ENCODE measurements at places on chromosomes 3 and 15. TPM values are rescaled to one million over a fixed set of nuclear protein-coding genes. Genes with fewer than 3 reads are reported as not detected.

GRCh38 chr3:53730576-53730975 lies 115.6 kb downstream of the CHDH start:
- DNase-seq = no peak

GRCh38 chr3:76372497-76372896 lies 587.1 kb upstream of the ZNF717 start:
- no peak for DNase-seq

GRCh38 chr3:127135241-127136023 lies 57.5 kb upstream of the PRR23E start:
- DNase-seq = no peak

GRCh38 chr15:35602836-35603235 lies 56.9 kb upstream of the DPH6 start:
- no peak for DNase-seq

DNA sequence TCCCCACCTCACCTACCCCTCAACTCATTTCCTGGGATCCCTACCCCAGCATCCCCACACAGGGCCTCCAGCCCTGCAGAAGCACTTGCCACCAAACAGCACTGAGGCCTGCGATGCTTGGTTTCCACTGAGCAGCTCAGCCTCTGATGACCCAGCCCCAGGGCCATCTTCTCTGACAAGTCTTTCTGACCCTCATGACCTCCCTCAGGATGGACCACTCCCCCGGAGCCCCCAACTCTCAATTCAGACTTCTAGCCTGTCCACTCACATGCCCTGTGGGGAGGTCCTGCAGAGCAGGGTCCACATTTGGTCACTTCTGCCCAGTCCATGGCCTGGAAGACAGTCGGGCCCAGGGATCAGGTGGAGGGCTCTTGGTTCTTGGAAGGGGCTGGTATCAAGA lies 63.4 kb upstream of the SPATA12 start:
- no peak for DNase-seq

DNA sequence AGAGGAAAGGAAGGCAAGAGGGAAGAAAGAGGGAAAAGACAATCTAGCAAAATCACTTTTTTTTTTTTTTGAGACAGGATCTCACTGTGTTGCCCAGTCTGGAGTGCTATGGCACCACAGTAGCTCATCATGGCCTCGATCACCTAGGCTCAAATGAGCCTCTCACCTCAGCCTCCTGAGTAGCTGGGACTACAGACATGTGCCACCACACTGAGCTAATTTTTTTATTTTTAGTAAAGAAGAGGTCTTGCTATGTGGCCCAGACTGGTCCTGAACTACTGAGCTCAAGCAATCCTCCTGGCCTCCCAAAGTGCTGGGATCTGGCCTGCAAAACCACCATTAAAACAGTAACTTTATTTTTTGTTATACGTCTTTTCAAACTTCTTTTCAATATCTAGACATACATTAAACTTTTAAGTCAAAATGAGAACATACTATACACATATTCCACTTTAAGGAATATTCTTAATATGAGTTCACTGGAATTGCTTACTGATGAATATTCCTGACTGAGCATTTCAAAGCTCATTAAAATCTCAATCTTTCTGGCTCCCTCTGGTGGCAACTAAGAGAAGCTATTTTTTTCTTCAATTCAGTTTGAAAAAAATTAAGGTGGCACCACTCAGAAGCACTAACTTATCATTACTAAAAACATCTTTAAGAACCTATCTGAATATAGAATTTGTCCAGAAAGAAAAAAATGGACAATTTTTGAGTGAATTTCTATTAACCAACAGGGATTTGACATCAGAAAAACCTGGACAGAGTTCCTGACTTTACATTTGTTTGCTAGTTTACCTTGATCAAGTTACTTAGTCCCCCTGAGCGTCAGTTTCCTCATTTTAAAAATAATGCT lies 40.9 kb downstream of the UACA start:
- no peak for DNase-seq

GRCh38 chr3:192122832-192123594 lies 604.3 kb downstream of the FGF12 start:
- no peak for DNase-seq

DNA sequence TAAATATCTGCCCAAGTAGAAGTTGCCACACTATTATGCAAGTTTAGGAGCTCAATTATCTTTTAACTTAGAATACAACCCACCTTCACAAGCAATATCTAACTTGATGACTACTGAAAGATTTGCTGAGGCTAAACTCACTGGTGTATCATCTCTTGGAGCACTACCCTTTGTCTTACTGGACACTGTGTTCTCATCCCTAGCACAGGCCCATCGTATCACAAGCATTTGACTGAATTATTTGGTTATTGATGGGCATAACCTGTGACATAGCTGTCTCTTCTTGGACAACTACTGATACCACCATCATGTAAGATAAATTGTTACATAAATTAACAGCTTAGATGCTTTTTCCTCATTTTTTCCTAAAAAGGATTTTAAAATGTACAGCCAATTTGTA lies 216.2 kb upstream of the THBS1 start:
- DNase-seq = no peak

- DNase-seq = no peak
These were observed 34.5 kb upstream of the ST3GAL6 start for GRCh38 chr3:98728672-98729071.

- peak; percentile 90 for DNase-seq
These were observed 1.2 kb upstream of the GSK3B start for GRCh38 chr3:120095226-120095978.

DNA sequence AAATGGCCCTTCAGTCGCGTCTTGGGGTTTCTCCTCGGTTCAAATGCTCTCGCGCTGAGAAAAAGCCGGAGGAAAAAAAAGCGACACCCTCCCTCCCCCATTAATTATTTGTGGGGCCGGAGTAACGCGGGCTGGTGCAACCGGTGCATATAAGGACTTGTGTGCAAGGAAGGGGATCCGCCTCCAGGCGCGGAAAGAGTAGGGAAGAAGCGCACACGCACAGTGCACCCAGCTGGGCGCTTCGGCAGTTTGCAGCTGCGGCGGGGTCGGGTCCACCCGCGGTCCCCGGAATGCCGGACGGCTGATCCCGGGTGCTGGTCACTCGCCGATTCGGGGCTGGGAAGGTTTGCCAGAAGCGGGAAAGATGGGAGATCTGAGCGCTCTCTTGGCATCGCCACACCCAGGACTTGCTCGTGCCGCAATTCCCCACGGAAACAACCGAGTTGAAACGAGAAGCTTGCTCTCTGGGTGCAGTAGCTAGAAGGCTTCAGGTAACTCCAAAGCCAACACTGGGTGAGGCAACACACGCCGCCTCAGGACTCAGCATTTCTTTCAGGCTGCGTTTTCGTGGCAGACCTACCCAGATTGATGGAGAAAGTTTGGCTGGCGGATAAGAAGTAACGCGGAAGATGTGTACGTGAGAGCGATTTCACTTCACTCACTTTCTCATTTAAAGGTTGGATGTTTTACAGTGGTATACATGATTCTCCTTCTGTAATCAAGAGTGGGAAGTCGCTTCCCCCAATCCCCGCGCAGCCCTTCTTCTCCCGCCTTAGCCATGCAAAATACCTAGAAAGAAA lies 720 bp upstream of the TNIK start:
- peak; percentile 49 for DNase-seq

- no peak for DNase-seq
These were observed 4.9 kb downstream of the CCDC33 start for GRCh38 chr15:74240897-74241614.

DNA sequence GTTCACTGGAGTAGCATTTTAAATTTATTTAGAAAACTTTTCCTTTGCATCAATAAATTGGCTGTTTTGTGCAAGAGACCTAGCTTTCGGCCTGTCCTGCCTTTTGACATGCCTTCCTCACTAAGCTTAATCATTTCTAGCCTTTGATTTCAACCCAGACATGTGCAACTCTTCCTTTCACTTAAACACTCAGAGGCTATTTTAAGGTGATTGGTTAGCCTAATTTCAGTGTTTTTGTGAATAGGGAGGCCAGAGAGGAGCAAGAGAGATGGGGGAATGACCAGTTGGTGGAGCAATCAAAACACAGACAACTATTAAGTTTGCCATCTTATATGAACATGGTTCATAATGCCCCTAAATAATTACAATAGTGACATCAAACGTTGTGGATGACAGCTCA lies 333.4 kb downstream of the SLC9A9 start:
- DNase-seq = no peak

DNA sequence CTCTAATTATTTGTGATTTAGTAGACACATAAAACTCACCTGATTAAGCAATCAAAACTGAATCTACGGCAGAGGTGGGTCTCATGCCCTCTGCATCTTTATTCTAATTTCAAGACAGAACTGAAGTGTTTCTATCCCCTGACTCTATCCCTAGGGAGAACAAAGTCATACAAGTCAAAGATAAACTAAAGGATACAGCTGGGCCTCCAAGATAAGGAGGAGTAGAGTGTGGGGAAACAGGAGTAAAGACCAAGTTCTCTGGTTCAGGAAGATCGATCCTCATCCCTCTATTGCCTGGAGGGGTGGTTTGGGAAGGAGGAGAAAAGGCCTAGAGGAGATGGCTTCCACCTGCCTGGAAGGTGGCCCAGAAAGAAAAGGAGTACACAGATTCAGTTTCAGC lies 58.7 kb upstream of the BBX start:
- DNase-seq = no peak

DNA sequence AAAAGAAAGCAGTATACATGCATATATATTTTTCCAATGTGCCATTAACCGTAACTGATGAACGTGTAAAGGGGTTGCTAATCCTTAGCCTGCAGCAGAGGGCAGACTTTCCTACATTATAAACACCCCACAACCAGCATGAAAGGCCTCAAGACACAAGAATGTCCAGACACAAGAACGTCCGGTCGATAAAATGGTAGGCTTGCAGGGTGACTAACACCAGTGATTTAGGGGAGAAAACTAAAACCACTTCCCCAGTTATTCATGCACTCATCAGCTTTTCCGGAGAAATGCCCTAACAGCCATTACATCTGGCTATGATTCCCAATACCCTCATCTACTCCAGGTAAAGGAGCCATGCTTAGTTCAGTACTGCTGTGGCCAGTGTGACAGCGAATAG lies 57.4 kb downstream of the LRTM1 start:
- no peak for DNase-seq

- DNase-seq = no peak
These were observed 433.8 kb upstream of the CBLB start for GRCh38 chr3:106302451-106303221.

DNA sequence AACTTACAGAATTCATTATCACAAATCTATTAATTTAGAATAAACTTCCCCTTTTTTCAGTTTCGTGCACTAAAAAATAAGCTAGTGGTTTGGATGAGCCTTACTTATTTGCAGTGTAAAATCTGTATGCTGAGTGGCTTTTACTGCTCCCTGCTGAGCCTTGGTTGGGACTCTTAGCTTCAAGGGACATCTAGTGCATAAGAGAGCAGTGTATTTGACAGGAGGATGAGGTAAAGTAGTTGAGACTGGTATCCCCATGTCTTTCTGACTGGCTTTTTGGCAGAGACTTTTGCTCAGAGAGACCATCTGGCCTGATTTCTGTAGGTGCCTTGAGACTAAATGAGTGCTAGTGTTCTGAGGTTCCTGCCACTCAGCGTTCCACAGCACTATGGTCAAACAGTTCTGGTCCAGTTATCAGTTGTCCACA lies 11.8 kb downstream of the CAPN7 start:
- DNase-seq = no peak

DNA sequence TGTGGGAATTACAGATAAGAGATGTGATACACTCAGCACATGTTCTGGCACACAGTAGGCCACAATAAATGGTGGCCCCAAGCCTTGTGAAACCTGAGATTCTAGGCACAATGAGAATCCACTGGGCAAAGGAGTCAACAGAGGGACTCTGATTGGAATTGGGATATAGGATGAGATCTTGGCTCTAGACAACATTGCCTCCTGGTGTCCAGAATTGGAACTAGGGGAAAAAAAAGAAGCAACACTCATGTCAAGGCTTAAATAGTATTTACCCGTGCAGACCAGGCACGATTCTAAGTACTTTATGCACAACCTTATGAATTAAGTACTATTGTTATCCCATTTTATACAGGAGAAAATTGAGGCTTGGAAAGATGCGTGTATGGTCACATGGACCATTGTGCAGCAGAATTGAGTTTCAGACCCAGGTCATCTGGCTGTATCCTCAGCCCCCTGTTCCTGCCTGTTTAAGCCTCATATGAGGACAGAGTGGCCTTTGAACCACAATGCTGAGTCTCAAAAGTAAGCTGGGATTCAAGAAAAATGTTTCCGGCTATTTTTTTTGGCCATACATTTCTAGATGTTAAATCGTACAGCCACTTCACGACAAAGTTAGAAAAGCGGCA lies 124.8 kb downstream of the SV2B start:
- DNase-seq = no peak

GRCh38 chr15:101242999-101243336 lies 8.9 kb downstream of the CHSY1 start:
- no peak for DNase-seq

DNA sequence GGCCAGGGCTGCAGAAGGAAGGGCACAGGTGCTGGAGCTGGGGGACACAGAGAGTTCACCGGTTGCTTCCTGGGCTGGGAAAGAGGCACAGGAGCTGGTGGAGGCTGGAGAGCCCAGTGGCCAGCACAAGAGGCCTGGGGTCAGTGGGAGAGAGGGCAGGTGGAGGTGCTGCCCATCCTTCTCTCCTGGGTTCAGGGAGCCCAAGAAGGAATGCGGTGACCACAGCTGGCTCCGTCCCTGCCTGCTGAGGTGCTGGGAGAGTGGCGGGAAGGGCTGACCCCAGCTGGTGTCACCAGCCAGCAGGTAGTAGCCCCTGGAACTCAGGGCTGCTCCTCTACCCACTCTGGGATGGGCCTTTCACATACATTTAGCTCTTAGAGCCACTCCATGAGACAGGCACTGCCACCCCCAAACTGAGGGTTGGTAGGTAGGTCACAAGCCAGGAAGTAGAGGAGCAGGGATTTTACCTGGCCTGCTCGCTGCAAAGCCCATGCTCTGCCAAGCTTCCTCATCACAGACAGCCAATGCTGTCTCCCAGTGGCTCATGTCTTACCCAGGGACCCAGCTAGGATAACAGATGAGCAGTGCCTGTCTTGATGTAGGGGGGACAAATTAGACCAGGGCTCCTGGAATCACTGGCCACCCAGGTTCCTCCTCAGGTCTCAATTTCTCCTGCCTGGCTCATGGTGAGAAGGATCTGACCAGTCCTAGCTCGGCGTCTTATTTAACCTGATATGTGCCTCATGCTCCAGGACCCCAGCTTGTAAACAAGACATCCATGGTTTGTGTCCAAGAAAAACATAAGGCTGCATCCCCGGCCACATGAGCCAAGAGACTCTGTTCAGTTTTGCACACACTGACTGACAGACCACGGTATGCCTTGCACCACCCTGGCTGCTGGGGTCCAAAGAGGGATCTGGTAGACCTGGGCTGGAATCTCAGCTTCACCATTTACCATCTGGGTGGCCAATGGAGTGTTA lies 119.2 kb downstream of the CORO2B start:
- DNase-seq = no peak

Gene SKOR1
- total RNA-seq = not detected

Gene OR5H1
- not detected for total RNA-seq

Gene COL6A6
- total RNA-seq = not detected

Gene ACTC1
- total RNA-seq = not detected

Gene TLR9
- 0.86 TPM for total RNA-seq
